DMS153 (cell line): ENCODE measurements at places on chromosomes 3 and 15.

DNA sequence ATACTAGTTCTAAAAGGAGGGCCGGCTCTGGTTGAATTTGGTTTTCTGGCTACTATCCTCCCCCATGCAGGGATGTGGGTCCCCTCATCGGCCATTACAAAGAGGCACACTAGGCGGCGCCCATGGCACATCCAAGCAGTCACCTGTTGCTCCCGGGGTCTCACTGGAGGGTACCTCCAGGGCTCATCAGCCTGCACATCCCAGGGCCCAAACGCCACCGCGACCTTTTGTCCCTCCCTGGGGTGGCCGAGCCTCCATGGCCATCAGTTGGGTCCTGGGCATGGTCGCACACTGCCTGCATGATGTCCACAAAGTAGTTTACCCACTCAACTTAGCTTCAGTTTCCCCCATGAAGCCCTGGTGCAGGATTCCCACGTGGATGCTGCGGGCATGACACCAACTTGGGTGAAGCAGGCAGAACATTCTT lies 28.3 kb downstream of the IDH3A start:
- DNase-seq = no peak

GRCh38 chr15:51580385-51580784 lies 42.2 kb downstream of the DMXL2 start:
- DNase-seq = no peak

- no peak for DNase-seq
Measured at GRCh38 chr3:61005591-61005990, 245.7 kb downstream of the FHIT start.

DNA sequence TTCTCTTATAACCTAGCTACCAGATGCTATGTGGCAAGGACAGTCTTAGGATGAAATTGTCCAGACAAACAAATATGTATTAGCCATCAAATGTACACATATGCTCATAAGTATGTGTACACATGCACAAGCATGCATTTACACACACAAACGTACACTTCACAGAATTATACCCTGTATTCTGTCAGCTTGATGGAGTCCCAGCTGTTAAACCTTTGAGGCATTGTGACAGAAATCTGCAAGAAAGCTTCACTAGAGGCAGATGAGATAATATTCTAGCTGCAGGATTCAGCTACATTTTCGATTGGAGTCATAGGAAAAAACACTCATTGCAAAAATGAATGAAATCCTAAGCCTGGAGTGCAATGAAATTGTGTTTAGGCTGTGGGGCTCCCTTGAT lies 110.6 kb downstream of the CHL1 start:
- DNase-seq = no peak

DNA sequence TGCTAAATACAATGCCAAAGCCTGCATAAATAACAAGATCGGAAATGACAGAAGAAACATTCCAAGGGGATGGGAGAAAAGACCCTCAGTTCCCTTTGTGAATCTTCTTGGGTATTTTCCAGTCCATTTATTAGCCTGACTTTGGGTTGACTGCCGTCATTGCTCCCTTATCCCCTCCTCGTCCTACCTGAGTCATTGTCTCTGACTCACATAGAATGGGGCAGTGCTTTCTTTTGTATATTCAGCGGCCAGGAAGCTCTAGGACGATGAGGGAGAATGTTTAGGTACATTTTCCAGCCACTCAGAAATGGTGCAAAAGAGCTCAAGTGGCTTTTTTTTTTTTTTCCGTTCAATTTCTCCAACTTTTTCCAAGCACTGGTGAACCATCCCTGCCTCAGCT lies 71.6 kb downstream of the KAT2B start:
- no peak for DNase-seq

GRCh38 chr3:169529013-169529412 lies 134.5 kb downstream of the MECOM start:
- DNase-seq = no peak

DNA sequence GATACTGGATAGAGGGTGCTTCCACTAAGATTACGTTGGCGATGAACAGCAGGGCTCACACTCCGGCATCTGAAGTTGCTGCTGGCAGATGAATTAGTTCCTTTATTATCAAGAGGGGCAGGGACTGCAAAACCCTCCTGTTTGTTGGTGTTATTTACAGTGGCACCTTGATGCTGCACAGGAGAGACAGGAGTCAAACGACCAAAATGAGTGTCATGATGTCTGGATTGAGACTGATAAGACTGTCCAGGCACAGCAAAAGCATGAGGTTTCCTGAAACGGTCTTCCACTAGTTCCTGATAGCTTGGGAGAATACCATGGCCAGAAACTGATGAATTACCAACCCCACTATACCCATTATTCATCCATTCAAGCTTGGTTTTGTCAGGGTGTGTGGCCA lies 100.8 kb upstream of the NEDD4 start:
- no peak for DNase-seq

DNA sequence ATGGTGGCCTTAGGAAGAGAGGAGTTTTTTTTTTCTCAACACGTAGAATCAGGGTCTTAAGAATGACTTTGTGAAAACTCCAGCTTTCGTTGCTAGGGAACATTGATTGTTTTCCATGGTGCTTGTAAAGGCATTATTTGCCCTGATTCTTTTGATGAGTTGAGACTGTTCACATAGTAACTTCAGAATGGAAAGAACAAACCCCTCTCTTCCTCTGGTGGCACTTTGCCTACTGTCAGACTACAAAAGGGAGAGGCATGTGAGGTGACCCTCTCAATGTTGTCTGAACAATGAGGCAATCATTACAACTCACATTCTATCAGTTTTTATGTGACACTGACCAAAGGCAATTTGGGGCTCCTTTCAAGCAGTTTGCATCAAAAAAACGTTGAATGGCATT lies 477.8 kb downstream of the FGF12 start:
- no peak for DNase-seq

- DNase-seq = no peak
Measured at GRCh38 chr3:46899151-46900006, 21.9 kb downstream of the PTH1R start.

GRCh38 chr3:127767126-127767525 lies 55.2 kb downstream of the MGLL start:
- DNase-seq = no peak

DNA sequence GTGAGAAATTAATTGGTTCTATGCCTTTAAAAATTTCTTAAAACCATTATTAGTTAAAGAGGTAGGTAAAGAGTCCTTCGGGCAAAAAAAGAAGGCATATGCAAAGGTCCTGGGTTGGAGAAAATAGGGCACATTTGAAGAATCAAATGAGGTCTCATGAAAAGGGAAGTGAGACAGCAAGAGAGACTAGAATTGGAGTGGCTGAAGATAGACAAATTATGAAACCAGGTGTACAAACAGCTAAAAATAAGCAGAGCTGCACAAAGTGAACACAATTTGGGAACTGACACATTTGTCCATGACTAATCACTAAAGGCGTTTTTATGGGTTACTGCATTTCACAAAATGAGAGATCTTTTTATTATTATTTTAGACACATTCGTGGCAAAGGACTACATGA lies 581.2 kb downstream of the PYDC2 start:
- DNase-seq = no peak

GRCh38 chr3:39668420-39668819 lies 141.0 kb upstream of the MYRIP start:
- DNase-seq = peak; percentile 5

- DNase-seq = no peak
Measured at GRCh38 chr3:117606866-117607265, 897.3 kb downstream of the TUSC7 start.

- no peak for DNase-seq
Measured at GRCh38 chr3:138942861-138943623, 3.9 kb downstream of the FOXL2 start.

- DNase-seq = peak; percentile 42
Measured at GRCh38 chr3:294096-294495, 97.5 kb downstream of the CHL1 start.
